RKO (cell line): ENCODE measurements at places on chromosomes 7 and 10.
A peak's percentile ranks its signal among the peaks of the same experiment; 100 is the strongest.

DNA sequence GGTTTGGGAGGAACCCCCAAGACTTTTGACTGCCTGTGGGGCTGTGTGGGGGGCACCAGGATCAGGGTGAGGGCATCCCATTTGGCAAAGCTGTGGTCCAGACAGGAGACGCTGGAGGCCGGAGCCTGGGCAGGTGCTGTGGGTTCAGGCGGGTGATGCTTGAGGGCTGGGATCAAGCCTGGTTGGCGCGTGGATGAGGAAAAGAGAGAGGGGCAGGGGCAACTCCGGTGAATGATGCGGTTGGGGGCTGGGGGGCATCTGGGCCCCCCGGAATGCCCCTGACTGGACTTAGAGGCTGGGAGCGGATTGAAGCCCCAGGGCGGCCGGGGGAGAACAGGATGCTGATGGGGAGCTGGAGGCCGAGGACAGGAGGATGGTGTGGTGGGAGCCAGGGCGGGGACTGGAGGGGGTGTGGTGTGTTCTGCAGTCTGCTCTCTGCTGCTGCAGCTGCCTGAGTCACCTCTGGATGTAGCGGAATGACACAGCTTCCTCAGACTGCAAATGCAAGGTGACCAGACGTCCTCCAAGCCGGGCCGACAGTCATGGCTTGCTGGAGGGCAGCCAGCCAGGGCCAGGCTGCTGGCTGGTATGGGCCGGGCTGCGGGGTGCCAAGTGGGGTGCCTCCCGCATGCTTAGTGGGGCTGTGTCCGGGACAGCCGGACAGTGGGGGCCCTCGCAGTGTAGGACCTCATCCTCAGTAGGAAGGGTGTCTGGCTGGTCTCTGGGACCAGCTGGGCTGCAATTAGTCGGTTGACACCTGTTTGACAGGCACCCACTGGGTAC lies 3.2 kb downstream of the MAFK start:
- peak; percentile 97 for DNase-seq

- DNase-seq: no peak
These were observed 40.7 kb downstream of the LEP start for GRCh38 chr7:128281605-128282380.

DNA sequence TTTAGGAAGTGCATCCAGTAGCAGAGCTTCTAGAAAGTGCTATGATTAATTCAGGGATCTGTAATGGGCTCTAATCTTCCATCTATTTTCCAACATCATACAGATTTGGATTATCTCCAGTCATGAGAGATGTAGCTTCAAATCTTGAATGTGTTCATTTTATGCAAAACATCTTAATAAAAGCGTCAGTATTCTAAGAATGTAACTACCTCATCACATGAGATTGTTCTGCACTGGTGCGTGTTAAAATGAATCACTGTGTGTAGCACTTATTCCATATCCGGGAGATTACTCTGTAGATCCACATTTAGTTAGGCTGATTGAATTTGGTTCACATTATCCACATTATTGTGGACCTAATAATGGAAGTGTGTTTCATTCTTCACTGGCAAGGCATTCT lies 344.9 kb upstream of the CHRM2 start:
- DNase-seq: peak; percentile 51

DNA sequence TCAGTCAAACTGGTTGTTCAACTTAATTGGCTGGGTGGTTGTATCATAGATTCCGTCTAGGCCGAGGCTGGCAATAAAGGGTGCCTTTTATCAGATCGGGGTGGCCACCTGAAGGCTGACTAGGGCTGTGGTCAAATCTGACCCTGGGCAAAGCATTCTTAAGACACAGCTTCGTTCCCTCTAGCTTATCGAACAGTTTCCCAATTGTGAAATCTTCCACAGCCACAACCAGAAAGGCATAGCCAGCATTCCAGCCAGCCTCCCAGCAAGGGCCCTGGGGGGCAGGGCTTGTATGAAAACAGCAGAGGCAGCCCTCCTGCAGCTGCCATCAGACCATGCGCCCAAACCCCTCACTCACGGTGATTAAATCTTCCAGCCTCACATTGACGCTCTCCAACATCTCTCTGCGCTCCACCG lies 42.5 kb upstream of the TMEM213 start:
- DNase-seq: no peak

DNA sequence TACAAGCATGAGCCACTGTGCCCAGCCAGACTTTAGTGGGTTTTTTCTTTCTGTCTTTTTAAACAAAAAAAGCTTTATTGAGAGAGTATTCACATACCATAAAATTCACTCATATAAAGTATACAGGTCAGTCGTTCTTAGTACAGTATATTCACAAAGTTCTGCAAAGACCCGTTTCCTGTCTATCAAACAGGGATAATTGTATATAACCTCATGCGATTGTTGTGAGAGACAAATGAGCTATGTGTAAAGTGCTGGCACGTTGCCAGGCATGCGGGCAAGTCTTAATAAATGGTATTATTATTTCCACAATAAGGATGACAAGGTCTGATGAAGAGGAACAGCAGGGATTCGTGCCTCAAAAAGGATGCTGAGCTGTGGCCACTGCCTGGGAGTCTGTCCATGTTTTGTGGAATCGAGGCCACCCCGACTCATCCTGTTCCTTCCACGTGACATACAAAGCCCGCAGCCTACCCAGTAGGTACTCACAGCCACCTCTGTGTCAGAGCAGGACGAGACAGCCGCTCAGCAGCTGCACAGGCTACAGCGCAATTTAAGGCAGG lies 51.6 kb downstream of the SMKR1 start:
- DNase-seq: peak; percentile 92

DNA sequence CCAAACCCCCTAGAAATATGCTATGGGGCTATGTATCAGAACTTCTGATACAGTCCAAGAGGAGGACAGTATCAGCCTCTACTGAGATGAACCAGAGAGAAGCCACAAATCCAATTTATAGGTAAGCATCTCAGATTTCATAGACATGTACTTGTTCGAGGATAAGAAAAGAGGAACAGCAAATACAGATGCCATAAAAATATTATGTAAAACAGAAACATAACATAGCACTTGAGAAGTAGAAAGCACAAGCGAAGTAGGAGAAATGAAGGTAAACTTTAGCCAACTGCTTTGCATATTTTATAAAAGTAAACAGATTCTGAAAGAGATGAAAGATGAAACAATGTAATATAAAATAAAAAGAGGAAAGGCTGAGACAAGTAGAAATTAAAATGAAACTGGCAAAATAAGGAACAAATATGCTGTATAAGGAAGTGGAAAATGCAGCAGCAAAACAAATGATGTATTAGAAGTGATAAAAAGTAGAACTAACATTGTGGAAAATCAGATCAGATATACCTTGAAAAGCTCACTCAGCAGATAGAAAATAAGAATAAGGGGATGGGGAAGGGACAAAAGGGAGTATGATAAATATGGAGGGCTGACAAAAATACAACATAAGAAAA lies 135.1 kb downstream of the SKAP2 start:
- no peak for DNase-seq

DNA sequence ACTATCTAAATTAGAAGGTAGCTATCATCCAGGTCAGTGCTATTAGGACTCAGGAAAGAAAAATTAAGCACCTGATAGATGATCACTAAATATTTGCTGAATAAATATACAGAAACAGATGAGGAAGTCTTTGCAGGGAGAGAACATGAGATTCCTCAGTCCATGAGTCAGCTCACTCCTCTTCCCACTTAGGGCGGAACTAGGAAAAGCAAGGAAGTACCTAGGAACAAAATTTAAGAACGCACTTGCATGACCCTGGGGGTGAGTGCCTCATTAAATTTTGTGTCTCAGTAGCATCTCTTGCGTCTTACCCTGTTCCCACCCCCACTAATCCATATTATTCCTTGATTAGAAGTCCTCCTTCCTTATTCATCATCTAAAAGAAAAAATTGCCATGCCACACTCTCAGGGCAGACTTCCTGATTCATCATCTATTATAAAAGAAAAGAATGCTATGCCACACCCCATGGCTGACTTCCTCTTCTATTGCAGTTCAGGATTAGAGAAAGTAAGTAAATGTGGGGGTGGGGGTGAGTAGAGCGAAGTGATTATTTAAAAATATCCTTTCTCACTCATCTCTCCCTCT lies 208.8 kb downstream of the THSD7A start:
- no peak for DNase-seq

DNA sequence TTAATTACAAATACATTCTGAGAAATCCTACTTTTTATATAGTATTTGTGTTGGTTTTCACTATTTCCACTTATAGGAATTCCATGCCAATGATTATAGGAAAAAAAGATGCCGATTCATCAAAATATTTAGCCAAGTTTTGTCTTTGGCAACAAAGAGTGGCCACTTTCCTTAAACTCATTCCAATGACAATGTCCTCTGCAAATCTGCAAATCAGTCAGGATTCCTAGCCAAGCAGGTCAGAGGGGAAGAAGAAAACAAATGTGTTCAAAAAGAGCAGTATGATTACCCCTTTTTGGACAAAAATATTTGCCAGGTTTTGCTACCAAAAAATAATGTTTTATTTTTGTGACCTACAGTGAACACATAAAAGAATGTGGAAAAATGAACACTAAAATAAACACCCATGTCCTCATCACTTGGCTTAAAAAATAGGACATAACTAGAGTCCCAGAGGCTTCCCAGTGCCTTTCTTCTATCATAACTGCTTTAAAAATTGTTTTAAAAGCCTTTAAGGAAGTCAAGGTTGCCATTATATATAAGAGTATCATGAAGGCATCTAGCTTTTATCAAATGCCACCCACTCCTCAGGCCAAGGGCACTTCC lies 125.9 kb downstream of the ADAM12 start:
- no peak for DNase-seq

DNA sequence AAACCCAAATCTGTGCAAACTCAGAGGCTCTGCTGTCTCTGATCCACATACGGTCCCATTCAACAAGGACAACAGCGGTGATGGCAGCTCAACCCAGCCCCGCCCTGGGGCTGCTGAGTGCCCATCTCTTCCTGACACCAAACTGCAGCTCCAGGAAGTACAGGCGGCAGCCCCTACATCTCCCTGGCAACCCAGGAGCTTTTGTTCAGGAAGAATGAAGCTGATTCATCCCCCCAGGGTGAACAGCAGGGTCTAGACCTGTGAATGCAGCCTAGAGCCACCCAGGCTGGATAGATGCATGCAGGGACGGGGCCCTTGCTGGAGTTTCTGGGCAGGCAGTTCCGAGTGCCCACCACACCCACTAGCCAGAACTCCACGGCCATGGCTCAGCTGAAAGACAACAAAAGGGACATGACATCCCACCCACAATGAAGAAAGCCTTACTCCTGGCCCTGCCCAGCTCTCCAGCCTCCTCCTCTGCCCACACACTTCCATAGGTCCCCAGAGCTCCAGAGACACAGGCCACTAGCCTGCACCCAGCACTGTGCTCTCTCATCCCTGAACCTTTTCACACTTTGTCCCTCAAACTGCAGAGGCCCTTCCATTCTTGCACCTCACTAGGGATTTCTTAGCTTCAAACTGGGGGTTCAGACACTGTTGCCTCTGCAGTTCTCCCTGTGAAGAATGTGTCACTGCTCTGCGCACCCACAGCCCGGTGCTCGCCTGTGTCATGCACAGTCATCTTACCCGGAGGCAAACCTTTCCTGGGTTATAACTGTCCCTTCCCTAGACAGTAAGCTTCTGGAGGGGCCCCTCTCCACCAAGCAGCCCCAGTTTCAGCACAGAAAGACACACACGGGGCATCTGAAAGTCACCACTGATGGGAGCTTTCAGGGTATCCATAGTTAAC lies 99.1 kb downstream of the GRID1 start:
- no peak for DNase-seq

- no peak for DNase-seq
These were observed 22.8 kb upstream of the FOXL3 start for GRCh38 chr7:266851-267840.

DNA sequence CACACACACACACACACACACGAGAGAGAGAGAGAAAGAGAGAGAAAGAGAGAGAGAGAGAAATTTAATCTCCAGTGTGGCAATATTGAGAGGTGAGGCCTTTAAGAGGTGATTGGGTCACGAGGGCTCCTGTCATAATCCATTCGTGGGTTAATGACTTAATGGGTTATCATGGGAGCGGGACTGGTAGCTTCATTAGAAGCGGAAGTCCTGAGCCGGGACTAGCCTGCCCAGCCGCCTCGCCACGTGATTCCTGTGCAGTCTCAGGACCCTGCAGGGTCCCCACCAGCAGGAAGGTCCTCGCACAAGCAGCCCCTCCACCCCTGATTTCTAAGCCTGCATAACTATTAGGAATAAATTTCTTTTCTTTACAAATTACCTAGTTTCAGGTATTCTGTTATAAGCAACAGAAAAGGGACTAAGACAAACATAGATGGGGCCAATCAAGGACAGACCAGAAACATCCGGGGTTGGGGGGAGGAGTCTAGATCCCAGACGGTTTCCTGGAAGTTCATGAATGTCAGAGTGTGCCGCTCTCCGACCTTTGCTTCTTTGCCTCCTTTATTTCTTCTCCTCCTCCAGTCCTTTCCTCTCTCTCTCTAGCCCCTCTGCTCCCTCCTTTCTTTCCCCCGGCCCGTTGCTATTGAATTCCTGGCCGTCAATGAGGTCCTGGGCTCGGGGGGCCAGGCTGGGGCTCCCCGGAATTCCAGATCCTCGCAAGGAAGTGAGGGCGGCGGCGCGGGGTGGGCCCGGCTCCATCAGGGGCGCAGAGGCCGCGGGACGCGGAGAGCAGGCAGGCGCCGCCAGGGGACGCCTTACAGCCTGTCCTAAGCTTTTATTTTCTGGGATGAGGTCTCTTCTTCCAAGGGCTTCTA lies 146.8 kb downstream of the CYP26A1 start:
- no peak for DNase-seq

- DNase-seq: no peak
These were observed 26.3 kb upstream of the FAM13C start for GRCh38 chr10:59388671-59388976.

DNA sequence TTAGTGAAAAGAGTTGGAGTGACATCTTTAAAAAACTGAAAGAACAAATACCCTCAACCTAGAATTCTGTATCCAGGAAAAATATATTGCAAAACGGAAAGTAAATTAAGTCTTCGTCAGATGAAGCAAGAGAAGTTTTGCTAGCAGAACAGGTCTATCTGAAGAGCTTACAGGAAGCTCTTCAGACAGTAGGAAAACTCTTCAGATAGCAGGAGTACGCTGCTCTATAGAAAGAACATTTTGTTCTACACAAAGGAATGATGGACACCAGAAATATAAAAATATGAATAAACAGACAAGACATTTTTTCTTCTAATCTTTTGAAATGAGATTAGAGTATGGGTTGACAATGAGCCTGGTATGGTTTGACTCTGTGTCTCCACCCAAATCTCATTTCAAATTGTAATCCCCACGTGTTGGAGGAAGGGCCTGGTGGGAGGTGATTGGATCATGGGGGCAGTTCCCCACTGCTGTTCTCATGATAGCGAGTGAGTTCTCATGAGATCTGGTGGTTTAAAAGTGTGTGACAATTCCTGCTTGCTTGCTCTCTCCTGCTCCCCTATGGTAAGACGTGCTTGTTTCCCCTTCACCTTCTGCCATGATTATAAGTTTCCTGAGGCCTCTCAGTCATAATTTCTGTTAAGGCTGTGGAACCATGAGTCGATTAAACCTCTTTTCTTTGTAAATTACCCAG lies 567.3 kb downstream of the AUTS2 start:
- no peak for DNase-seq

GRCh38 chr10:34698979-34699378 lies 116.1 kb downstream of the PARD3 start:
- DNase-seq: peak; percentile 68
